ENCODE measurements at places on chromosomes 16 and 17.

DNA sequence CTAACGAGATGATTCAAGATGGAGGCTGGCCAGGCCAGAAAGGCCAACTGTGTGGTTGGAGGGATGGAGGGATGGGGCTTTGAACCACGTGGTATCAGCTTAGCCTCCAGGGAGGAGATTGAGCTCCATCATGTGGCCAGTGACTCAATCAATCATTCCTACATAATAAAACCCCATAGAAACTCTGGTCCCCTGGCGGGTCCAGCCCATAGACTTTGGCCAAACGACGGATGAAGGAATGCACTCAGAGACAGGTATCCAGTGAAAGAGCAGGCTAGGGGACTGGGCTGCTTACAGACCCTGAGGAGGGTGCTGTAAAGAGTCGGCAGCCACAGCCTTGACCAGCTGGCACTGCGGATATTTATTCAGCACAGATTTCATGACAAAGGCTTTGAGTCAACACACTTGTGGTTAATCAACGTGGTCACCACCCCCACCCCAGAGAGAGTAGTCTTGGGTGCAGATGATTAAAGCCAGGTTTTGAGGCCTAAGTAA, 308.7 kb upstream of the TNRC6C start:
- no peak for DNase-seq

GRCh38 chr17:50218071-50218759, 16.8 kb upstream of the COL1A1 start:
- DNase-seq: no peak

DNA sequence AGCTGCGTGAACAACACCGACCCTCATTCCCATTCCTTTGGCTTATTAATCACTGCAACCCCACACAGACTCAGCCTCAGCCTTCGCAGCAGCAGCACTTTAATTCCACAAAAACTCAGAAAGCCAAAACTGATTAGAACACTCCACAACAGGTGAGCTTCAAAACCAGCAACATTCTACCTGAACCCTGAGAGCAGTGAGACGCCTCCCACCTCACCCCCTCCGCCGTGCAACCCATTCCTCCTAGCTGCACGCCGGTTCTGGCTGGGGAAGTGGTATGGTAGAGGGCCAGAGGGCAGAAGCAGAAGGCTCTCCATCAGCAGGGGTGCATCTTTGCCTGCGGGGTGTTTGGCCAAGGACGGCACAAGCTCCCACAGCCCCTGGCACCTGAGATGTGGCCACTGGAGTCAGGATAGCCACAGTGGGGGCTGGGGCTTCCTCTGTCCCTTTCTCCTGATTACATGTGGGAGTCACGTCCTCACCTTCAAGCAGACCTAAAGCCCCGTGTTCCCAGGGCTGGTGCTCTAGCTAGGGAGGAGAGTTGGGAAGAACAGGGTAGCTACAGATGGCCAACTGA, 1.6 kb downstream of the BORCS6 start:
- no peak for DNase-seq

DNA sequence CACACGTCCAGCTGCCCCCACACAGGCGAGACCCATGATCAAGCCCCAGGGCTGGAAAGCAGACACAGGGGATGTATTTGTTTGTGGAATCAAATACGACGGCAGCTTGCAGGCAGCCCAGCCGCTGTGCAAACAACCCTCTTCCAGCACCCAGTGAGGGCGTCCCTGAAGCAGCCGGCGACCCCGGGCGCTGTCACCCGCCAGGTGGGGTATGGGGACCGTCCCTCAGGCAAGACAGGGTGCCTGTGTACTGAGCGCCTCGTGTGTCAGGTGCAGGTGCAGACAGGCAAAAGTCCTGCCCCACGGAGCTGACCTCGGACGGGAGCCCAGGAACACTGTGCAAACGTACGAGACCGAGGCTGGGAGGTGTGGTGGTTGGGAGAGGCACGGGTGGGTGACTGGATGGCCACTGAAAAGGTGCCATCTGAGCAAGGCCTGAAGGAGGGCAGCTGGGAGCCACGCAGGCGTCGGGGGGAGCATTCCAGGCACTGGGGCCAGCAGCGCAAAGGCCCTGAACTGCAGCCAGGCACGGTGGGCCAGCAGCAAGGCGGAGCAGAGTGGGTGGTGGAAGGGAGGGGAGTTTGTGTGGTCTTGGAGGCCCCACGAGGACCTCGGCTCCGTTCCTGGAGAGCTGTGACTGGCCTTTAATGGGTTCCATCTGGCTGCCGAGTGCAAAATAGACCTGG, 48.5 kb downstream of the CBFA2T3 start:
- no peak for DNase-seq

DNA sequence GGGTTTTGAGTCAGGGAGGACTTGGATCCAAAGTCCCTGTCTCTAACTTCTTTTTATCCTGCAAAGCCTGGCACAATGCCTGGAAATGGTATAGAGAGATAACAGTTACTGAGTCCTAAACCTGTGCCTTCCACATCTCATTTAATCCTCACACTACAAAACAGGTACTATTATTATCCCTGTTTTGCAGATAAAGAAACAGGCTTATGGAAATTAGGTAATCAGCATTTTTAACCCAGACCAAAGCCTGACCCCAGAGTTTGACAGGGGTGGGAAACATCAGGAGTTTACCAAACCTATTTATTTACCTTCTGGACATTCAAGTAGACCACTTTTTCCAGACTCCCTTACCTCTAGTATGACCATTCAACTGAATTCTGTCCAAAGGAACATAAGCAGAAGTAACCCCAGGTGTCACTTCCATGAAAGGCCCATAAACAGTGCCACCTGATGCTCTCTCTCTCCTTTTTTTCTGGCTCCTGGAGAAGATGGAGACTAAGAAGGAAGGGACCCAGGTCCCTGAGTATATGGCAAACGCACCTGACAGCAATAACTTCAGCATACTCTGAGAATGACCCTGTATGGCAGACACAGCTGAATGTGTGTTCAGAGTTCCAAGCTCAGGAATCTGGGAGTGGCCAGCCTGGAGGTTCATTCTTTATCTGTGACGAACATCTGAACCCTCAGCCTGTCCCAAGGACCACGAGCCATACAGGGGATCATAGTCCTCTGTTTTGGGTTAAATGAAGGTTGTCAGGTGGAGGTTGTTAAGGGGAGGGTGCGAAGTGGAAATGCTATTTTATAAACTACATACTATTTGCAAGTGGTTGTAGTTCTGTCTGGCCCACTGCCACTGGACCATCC, 62.7 kb downstream of the HLF start:
- no peak for DNase-seq

DNA sequence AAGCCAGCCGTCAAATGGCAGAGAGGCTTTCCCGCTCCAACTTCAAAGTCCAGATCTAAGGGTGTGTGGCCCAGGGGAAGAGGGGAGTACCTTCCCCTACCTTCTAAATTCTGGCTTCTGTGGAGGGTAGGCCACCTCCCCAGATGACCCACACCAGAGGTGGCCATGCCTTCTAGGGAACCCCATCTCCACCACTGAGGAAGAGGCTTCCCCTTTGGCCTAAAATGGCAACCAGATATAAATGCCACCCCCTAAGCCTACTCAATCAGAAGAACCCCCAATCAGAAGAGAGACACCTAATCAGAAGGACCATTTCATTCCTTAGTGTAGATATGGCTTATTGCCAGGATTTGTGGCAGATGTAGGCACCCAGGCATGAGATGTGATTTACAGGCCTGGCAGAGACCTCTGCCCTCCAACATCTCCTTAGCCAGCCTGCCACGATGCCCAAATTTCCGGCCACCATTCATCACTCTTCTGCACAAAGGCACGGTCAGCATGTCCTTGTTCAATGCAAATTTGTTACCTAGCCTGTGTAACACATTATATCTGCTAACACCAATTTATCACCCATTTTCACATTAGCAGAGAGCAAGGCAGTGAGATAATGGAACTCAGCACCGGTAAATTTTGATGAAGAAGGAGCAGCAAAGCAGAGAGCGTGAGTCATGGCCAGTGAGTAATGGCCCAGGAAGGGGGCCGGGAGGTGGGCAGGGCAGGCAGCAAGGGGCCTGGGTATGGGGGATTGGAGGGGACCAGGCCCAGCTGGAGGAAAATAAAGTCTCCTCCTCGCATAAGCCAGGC, 1.2 kb upstream of the MGAT5B start:
- no peak for DNase-seq

- DNase-seq: no peak
Measured at GRCh38 chr17:61425682-61426481, 26.2 kb downstream of the TBX2 start.

GRCh38 chr17:56886288-56886731, 27.5 kb downstream of the TRIM25 start:
- DNase-seq: no peak

DNA sequence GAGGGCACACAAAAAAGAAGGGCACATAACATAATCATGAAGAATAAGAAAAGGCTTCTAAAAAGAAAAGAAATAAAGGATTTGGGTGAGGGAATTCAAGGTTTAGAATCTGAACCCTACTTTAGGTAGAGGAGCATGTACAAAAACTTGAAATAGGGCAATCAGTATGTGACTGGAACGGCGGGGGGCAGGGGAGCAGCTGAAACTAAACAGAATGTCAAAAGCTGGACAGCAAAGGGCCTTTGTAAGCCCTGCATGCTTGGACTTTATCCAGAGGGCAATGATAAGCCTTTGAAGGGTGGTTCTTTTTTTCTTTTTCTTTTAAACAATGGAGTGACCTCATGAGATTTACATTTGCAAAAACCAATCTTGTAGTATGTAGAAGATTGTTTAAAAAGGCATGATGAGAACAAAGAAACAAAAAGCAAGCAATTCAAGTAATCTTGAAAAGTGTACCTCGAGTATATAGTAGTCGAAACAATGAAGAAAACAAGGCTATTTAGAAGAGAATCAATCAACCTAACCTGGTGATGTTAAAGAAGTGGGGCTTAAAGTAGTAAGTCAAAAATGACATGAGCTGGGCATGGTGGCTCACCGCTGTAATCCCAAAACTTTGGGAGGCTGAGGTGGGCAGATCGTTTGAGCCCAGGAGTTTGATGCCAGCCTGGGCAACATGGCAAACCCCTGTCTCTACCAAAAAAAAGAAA, 46.7 kb upstream of the ANKFY1 start:
- no peak for DNase-seq

GRCh38 chr17:4559966-4560365, 411 bp downstream of the GGT6 start:
- DNase-seq: no peak

DNA sequence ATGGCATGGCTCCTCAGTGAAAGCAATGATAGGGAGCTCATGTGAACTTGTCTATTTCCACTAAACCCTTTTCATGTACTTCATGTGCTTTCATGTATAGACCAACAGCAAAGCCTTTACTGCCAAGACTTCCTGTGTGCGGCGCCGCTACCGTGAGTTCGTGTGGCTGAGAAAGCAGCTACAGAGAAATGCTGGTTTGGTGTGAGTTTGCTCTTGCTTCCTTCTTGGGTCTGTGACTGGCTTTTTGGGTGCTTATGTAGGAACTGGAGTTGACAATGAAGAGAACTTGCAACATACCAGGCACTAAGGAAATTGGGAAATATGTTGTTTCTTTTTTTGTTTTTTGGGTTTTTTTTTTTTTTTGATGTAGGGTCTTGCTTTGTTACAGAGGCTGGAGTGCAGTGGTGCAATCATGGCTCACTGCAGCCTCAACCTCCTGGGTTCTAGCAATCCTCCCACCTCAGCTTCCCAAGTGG, 5.7 kb downstream of the SNX11 start:
- no peak for DNase-seq

GRCh38 chr16:50390914-50391716, 22.3 kb upstream of the BRD7 start:
- no peak for DNase-seq

GRCh38 chr17:16941072-16942036, 30.6 kb downstream of the TNFRSF13B start:
- no peak for DNase-seq

DNA sequence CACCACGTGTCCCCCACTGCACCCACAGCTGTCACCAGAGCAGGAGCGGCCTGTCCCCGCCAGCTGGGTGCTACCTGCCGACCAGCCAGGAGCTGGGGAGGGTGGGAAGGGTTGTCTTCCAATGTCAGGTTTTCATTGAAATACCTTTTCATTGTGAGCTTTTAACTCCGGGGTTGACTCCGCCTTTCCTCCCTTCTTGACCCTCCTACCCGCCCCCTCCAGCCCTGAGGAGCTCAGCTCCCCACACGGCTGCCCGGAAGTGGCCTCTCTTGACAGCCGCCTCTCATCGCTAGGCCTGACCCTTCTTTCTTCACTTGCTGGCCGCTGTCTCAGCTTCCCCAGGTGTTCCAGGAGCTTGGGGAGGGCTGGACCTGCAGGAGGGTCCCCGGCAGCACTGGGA, 21.2 kb upstream of the GNG13 start:
- no peak for DNase-seq

GRCh38 chr17:48678141-48678971, 44.0 kb downstream of the PRAC1 start:
- DNase-seq: peak; percentile 35

DNA sequence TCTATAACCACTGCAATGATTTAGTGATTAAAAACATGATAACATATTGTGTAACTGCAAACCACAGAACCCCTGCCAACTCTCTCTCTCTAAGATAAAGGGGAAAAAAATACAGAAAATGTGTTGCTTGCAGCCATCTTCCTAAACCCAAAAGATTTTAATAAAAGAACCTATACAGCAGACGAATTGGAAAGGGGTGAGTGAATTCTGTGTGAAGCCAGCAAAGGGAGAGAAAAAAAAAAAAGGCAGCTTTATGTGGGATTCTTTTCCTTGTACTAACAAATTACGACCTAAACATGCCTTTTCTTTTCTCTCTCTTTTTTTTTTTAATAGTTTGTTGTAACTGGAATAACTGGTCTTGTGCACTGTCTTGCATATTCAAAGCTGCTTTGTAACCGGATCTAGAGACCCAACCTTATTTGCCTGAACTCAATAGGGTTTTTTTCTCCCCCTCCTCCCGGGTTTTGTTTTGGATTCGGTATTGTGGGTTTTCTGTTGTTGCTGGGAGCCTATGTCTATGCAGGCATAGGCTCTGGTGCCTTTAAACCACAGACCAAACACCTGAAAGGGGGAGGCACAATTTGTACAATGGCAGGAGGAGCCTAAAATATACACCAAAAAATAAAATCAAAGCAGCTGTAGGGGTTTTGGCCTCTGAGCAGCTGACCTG, 7.0 kb upstream of the ZFHX3 start:
- no peak for DNase-seq

- no peak for DNase-seq
Measured at GRCh38 chr16:49287572-49287971, 5.9 kb upstream of the CBLN1 start.

- no peak for DNase-seq
Measured at GRCh38 chr16:67528222-67528869, at the start of gene RIPOR1. RIPOR1 (plus strand) TSS chr16:67528829; CDS start chr16:67538447, 9,618 bp downstream.

- no peak for DNase-seq
Measured at GRCh38 chr16:50681021-50681885, at the start of gene SNX20. SNX20 (minus strand) TSS chr16:50681312; CDS start chr16:50677526, 3,786 bp downstream.

- DNase-seq: peak; percentile 51
Measured at GRCh38 chr16:66511602-66512271, 38.2 kb downstream of the TK2 start.

GRCh38 chr17:8799570-8800212, 526 bp upstream of the MFSD6L start:
- DNase-seq: no peak
